IPS DF 19.7 (cell line): ENCODE measurements at places on chromosomes 11 and 22.

DNA sequence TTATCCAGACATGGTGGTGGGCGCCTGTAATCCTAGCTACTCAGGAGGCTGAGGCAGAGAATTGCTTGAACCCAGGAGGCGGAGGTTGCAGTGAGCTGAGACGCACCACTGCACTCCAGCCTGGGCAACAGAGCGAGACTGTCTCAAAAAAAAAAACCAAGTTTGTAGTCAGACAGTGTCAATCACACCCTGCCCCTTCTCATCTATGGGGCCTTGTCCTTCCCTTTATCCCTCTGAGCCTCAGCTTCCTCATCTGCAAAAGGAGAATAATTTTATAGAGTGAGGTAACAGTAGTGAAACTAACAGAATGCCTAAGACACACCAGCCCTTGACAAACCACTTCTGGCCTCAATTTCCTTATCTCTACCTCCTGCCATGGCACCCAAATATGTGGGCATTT is 10.7 kb downstream of the BCL9L start:
- no peak for DNase-seq

GRCh38 chr11:81916451-81916850 is 817.2 kb downstream of the FAM181B start:
- no peak for DNase-seq

DNA sequence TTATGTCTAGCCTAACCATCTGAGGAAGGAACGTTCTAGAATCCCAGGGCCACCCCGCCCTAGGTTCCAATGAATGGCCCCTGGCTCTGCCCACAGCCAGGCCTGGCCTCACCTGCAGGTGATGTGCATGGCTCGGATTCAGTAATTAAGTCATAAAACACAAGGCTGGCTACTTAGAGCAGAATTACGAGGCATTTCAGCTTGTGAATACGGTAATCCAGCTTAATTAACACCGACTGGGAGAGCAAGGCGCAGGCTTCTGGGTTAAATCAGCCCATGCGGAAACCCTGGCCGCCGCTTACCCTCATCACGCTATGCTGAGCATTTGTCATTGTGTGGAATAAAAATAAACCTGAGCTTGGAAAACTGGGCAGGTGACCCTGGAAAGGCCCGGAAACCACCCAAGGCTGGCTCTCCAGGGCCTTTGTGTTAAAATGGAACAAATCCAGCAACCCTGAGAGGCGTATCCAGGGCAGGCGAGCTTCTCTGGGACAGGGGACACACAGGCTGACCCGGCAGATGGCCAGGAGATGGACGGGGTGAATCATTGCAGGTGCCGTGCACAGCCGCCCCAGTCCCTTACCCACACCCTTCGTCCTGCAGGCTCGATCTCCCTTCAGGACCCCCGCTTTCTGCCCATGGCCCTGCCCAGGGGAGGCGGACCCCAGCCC is 220.2 kb downstream of the CTTN start:
- DNase-seq: no peak

DNA sequence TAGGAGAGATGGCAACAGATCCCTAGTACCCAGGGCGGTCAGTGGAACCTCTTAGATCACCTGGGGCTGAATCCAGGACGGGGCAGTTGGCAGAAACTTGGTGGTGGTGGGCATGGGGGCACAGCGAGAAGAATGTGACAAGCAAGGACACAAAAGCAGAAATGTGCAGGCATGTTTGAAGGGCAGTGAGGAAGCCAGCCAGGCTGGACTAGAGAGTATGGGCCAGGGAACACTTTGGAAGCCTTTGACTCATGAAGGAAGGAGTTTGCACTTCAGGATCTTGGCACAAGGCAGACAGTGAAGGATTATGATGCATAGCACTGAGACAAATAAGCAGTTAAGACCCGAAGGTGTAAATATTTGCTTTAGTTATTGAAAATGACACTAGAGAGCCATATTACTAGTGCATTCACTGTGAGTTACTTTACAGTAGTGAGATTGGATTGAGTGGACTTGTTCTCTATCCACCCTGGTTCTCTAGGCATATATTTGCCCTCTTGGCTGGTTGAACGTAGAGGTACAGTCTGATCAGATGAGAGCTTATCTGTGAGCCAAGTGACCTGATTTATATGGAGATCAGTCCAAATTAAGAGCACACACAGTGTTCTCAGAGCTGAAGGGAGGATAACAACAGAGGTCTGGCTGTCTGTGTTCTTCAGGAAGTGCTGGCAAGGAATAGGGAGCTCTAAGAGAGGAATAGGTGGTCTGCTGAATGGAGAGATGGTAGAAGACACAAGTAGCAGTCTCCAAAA is 210.4 kb downstream of the SNX19 start:
- no peak for DNase-seq

DNA sequence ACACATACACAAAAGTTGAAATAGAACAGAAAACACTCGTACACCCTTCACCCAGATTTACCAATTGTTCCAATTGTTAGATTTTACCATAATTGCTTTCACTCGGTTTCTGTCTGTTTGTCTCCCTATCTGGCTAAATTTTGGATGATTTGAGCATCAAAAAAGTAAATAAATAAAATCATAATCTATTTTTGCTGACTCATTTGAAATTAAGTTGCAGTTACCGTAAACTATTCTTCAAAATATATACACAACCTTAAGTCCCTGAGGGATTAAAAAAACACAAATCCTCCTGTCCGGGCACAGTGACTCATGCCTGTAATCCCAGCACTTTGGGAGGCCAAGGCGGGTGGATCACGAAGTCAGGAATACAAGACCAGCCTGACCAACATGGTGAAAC is 81.3 kb upstream of the SYT9 start:
- no peak for DNase-seq

GRCh38 chr22:32144496-32145274 is 14.4 kb downstream of the C22orf42 start:
- no peak for DNase-seq

GRCh38 chr11:68767672-68768071 is 16.4 kb upstream of the TESMIN start:
- no peak for DNase-seq

GRCh38 chr11:2532704-2533586 is 88.1 kb downstream of the KCNQ1 start:
- peak; percentile 83 for DNase-seq

GRCh38 chr11:5380740-5381342 is 2.8 kb upstream of the OR51M1 start:
- peak; percentile 54 for DNase-seq

DNA sequence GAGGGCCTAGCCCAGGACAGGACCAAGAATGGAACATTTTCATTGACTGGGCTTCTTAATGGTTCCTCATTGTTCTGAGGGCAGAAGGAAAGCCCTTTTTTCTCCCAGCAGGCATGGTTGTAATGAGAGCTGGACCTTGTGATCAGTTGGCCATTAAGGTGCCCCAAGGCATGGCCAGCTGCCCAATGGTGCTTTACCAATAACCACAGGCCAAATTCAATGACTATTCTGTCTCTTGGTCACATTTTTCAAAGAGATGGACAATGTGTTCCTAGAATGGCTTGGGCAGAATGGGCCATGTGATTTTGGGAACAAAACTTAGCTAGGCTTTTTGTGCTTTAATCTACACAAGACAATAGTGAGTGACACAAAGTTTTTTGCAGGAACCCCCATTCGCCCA is 7.3 kb downstream of the NAV2 start:
- DNase-seq: no peak

DNA sequence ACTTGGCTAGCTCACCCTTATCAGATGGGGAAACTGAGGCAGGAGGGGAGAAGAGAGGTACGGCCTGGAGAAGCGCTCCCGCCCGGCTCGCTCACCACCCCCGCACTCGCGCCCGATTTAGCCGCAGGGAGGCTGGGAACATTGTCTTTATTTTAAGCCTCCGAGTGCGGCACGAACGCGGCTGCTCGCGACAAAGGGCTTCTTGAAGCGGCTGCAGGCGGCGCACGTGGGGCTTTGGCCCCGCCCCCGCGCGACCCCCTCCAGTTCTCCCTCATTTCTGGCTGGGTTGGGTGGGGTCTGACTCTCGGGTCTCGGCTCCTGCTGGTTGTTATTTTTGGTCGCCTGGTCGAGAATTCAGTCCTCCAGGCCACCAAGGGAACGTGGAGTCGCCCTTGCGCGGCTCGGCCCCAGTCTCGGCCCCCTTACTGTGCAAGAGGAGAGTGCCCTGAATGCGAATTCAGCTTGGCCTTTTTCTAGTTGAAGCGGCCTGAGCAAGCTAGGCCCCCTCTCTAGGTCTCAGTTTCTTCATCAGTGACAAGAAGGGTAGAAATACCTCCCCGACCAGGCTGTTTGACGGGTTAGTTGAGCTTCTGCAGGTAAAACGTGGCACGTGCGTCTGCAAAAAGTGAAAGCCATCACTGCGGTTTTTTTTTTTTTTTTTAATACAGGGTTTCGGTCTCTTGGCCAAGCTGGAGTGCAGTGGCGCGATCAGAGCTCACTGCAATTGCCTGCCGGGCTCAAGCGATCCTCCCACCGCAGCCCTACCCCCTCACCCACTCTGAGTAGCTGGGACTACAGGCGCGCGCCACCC is 2.6 kb upstream of the CHRM1 start:
- no peak for DNase-seq

- no peak for DNase-seq
These were observed 7.2 kb upstream of the TMEM135 start for GRCh38 chr11:87030458-87031054.

DNA sequence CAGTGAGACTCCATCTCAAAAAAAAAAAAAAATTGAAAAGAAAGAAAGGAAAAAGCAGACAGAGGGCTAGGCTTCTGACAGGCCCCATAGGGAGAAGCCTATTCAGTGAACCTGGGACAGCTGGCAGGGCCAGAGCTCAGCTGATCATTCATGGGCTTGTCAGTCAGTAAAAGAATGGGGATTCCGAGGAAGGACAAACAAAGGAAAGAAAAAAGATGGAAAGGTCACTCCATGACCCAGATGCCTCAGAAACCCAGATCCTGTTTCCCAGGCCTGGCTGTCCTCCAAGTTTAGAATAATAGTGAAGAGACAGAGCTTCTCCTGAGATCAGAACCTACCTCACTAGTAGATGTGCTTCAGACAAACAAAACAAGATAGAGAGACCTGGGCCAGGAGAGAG is 34.3 kb upstream of the ASPHD2 start:
- DNase-seq: no peak

DNA sequence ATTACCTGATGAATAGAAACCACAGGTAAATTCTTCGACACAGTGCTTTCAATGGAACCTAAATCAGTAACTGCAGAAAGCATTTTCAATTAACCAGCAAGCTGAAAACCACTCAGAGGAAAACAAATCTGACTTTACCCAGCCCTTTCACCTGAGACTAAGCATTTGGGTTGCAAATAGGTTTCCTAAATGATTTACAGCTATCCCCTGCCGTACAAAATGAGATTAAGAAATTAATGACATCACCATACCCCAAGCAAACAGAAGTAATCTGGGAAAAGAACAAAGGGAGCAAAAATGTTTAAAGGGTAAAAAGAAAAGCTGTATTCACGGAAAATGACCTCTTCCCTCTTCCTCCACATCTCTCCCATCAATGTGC is 584 bp downstream of the NOX4 start:
- no peak for DNase-seq

DNA sequence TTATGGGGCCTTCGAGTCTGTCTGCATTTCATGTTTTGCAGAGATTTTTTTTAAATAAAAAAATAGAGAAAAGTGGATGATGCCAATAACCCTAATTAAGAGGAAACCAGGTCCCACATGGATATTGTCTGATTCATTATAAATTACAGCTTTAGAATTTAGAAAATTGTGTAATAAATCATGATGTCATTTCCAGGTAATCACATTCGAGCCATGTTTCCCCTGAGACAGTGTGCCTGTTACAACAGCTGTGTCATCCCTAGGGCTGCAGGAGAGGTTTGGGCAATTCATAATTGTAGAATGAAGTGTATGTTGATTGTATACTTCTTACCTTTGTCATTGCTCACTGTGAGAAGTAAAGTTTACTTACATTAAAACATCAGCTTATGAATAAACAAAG is 38.3 kb downstream of the NCAM1 start:
- no peak for DNase-seq

GRCh38 chr11:18371279-18371678 is 23.1 kb upstream of the LDHA start:
- no peak for DNase-seq
